Activated naive CD4-positive, alpha-beta T cell treated with anti-CD3 and anti-CD28 coated beads, Interleukin-2, amount 50 U/mL, for 72 hours (primary cell): ENCODE measurements at places on chromosomes 11 and 22. TPM values are rescaled to one million over a fixed set of nuclear protein-coding genes. Genes with fewer than 3 reads are reported as not detected.

- no peak for DNase-seq
Observed at GRCh38 chr11:61554172-61554988, 26.5 kb downstream of the SYT7 start.

- no peak for DNase-seq
Observed at GRCh38 chr22:50522806-50523438, 2.5 kb downstream of the SCO2 start.

DNA sequence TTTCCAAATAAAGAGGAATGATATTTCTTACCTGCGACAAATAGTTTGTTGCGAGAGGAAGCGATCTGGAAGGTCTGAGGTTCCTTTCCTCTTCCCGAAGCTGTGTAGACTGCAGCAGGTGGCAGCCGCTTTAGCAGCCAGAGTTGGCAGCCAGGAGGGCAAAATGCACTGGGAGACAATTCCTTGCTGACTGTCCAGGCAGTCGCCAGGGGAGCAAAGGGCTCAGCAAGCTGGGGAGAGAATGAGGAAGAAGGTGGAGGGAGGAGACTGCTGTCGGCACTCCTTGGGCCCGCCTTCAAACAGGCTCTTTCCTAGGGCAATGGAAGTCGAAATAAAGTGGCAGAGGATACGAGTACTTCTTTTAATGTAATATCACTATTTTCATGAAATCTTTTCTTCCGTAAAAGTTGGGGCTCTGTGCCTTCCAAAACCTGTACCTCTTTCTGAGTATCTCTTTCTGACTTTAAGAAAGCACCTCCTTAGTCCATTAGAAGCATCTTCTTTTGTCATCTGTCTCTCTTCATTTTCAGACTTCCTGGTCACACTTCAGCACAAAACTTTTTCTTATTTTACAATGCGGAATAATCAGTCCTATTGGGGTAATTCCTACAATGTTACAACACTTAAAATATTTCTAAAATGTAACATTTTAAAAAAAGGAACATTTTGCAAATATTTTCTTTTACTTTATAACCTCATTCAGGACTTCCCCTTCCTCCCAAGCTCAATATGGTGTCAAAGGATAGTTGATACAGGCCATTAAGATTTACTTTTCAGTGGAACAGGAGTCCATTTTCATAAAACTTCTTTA is at the start of gene IL18:
TSS of gene IL18 (minus strand) at position 220 of the 811 bp plus-strand sequence. CDS start 9,041 bp downstream, outside the sequence.
- DNase-seq = no peak

DNA sequence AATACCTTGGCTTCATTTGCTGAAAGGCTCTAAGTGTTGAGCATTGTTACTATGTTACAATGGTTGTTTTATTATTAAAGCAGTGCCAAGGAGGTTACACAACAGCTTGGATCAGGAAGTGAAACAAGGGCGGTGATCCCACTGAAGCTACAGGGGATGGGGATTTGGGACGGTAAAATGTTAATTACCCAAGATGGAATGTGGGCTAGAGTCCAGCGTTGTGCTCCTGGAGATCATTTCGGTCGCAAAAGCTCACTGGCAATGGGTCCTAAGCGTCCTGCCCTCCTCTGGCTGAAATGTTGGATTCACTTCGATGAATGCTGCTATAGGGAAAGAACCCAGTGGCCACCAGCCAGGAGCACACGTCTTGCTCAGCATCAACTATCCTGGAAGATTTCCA is 48.3 kb downstream of the FAM83F start:
- DNase-seq = peak; percentile 48

DNA sequence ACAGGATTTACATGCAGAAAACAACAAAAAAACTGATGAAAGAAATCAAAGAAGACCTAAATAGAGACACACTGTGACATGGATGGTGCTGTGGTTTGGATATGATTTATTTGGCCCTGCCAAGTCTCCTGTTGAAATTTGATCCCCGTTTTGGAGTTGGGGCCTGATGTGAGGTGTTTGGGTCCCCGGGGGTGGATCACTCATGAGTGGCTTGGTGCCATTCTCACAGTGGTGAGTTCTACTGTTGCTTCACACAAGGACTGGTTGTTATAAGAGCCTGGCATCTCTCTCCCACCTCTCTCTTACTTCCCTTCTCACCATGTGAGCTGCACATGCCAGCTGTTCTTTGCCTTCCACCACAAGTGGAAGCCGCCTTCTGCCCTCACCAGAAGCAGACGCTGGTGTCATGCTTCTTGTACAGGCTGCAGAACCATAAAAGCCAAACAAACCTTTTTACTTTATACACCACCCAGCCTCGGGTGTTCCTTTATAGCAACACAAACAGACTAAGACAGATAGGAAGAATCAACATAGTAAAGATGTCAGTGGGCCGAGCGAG is 7.8 kb upstream of the RTL6 start:
- no peak for DNase-seq

DNA sequence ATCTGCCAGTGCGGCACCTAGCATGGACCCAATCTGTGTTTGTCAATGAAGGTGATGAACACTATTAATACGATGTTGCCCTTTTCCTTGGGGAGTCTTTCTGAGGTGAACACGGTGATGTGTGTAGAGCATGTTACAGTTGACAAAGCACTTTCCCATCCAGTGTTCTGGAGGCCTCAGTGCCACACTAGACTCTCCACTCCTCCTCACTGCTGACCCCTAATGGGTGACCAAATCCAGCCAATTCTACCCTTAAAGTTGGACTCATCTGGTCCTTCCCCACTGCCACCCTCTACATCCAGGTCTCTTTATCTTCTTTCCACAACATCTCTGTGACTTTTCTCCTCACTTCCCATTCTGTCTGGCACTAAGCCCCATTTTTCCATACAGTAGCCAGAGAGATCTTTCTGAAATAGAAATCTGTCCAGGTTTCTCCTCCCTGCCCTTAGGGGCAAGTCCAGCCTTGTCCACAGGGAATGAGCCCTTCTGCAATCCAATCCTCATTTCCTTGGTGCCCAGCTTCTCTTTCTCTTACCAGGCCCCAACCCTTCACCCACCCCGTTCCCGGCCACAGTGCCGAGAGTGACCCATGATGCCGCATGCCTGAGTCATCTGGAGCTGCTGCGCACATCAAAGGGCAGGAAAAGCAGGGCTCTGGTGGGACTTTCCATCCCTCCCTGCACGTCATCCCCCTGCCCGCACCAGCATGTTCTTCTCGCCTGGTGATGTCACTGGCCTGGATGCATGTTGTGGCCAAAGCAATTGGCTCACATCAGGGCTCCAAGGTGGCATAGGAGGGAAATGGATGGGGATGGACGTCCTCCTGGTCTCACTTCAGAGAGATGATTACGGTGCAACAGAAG is 64.2 kb downstream of the RASSF10 start:
- DNase-seq = no peak

GRCh38 chr11:85531191-85531897 is 95.8 kb downstream of the DLG2 start:
- DNase-seq = no peak

GRCh38 chr11:117823946-117824420 is 561 bp downstream of the FXYD2 start:
- DNase-seq = peak; percentile 62

DNA sequence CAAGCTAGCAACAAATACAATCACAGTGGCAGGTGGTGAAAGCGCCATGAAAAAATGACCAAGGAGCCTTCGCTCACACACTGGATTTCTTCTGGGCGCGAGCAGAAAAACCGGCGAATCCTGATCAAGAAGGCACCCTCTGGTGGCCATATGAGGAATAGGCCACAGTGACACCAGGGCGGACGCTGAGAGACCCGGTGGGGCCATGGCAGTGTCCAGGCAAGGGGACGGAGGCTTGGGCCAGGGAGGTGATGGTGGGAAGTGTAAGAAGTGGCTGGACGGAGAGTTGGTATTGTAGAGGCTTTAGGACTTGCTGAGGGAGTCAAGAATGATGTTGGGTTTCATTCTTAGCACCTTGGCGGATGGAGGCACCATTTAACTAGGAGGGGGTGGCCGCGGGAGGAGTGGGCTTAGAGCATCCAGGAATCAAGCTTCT is 16.9 kb upstream of the RAC2 start:
- DNase-seq = peak; percentile 66

DNA sequence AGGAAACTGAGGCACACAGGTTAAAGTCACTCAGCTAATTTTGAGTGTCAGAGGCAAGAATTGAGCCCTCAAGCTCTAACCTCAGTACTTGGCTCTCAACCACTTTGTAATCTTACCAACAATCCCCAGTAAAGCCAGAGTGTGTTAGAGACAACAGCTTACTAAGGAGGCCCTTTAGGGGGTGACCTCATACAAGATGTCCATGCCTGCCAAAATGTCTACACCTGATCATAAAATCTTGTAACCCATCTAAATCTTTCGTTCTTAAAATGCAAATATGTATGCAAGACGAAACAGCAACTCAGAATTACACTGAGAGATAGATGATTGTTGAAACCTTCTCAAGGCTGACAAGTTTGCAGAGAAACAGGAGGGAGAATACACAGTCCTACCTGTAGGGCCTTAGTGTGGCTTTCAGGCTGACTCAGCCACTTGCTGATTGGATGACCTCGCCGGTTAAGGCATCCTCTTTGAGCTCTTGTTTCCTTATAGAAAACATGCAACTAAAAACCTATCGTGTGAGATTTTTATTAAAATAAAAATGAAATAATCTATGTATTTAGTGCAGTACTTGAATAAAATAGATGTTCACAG is 143.2 kb downstream of the OPCML start:
- DNase-seq = no peak

- no peak for DNase-seq
Observed at GRCh38 chr11:56637500-56637899, 4.7 kb downstream of the OR5AP2 start.

- no peak for DNase-seq
Observed at GRCh38 chr11:110858547-110858921, 146.3 kb upstream of the ARHGAP20 start.

- no peak for DNase-seq
Observed at GRCh38 chr11:16902781-16903378, 111.3 kb downstream of the PLEKHA7 start.

DNA sequence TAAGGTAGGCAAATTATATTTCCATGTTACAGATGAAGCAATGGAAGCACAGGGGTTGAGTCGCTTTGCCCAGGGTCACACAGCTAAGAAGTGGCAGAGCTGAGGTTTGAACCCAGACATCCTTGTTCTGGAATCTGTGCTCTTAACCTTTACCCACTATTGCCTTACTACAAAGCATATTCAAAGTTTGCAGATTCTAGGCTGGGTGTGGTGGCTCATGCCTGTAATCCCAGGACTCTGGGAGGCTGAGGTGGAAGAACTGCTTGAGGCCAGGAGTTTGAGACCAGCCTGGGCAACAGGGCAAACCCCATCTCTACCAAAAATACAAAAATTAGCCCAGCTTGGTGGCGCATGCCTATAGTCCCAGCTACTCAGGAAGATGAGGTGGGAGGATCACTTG is 27.8 kb upstream of the TFIP11 start:
- DNase-seq = no peak

GRCh38 chr11:110908401-110909105 is 196.3 kb upstream of the ARHGAP20 start:
- no peak for DNase-seq

The MYBPC3 gene
- total RNA-seq = not detected

The ARSA gene
- total RNA-seq = 23.8 TPM

The OR52I2 gene
- total RNA-seq = not detected
